ENCODE measurements at places on chromosomes 13 and 19.

- no peak for DNase-seq
Measured at GRCh38 chr13:113585896-113586295, 1.3 kb downstream of the TFDP1 start.

DNA sequence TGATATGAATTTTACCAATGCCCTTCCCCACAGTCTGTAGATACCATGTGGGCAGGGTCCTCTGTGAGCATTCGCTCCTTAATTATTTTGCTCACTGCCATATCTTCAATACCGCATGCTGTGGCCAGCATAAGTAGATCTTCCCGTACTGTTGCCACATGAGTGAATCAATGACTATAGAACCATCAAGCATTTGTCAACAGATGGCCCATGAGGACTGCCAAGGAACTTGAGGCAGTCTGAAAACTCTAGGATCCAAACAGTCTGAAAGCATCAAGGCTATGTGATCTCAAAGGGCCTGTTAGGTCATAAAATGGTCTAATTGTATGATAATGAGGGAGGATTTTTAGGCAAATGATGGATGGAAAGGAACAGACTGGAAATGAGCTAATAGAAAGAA, 27.4 kb upstream of the GPR12 start:
- no peak for DNase-seq

GRCh38 chr13:100658363-100658762, 16.2 kb downstream of the TMTC4 start:
- no peak for DNase-seq

DNA sequence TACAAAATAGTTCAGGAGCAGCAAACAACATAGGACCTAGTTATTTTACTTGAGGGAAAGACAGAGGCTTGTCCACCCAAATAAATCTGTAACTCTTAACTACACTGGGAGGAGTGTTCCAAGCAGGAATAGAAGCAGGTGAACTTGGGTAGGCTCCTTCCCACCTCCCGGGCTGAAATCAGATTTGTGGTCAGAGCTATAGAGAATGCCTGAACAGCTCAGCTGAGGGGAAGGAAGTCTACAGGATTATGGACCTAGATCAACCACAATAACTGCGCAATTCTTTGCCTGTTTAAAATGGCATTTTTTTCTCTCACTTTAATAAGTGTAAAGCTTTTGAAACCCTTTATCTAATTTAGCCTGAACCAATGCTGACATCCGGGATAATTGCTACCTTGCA, 73.5 kb upstream of the IRS2 start:
- DNase-seq, result no peak

DNA sequence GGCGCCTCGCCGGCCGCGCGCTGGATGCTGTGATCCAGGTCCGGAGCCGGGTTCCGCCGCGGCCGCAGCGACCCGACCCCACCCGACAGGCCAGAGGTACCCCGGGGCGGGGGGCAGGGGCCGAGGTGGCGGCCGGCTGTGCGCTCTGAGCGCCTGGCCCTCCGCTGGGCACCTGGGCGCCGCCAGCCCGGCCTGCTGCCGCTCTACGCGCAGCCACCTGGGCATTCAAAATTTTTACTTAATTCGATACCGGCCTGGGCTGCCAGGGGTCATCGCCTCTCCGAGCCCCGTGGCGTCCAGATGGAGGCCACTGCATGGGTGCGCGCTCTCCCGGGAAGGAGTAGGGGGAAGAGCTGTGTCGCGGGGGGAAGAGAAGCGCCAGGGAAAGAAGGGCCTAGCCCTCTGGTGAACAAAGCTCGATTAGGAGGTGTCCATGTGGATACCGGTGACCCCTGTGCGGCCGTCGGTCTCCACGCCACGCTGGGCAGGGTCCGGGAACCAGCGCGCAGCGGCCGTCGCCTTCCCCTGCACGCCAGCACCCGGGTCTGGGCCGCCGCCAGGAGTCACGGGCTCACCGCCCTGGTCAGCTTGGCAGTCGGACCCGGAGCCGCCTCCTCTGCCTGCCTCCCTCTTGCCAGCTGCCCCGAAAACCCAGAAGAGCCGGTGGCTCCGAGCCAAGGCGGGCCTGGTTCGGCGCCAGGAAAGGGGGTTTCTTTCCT, 666 bp downstream of the BIVM start:
- DNase-seq, result no peak

- no peak for DNase-seq
Measured at GRCh38 chr13:109673477-109673876, 112.9 kb downstream of the IRS2 start.

- DNase-seq, result no peak
Measured at GRCh38 chr19:58350871-58351557, 2.3 kb downstream of the A1BG start.

GRCh38 chr13:57253551-57253950, 86.6 kb downstream of the PRR20E start:
- no peak for DNase-seq

GRCh38 chr13:43445668-43446067, 341.1 kb downstream of the ENOX1 start:
- DNase-seq, result no peak
